ENCODE measurements at places on chromosomes 16 and 17.

DNA sequence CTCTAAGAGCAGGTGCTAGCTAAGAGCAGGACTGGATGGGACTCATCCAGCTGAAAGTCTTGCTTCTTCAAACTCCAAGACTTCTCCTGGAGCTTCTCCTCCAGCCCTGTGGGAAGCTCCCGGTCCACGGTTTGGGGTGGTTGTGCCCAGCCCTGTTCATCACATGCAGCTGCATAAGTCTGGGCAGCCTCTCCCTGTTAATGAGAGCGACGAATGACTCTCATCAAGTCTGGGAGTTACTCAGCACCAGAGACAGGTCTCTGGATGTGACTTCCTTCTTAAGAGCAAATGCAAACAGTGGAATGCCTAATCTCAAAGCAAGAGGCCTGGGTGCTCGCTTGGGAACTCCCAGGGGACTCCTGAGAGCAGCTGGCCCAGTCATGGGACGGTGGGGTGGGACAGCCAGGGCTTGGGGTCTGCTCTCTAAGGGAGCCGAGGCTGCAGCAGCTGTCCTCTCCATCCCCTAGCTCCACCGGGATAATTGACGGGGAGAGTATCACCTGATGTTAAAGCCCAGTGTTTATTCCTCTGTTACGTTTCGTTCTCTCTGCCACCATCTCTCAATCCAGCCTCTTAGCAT is 35.3 kb upstream of the CRHR1 start:
- DNase-seq: no peak

- no peak for DNase-seq
Measured at GRCh38 chr16:17557480-17557879, 86.7 kb upstream of the XYLT1 start.

DNA sequence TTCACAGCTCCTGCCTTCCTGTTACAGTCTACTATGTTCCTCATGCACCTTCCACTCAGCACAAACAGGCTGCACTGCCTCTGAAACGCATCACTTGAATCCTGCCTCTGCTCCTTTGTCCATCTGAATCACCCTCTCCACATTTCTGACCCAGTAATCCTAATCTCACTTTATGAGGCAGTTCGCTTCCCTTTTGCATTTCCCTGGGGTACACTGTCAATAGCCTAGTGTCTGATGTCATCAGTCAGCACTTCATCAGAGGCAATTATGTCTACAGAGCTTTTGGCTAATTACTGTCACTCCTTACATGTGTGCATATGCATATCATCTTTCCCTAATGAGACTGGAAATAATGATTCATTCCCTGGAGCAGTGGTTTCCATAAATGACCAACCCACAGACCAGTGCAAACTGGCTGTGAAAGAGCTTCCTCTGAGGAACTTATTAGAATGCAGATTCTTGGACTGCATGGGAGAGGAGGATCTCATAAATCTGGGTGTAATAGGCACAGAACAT is 23.6 kb downstream of the CA4 start:
- no peak for DNase-seq

GRCh38 chr17:40456396-40456951 is 13.2 kb downstream of the IGFBP4 start:
- no peak for DNase-seq

DNA sequence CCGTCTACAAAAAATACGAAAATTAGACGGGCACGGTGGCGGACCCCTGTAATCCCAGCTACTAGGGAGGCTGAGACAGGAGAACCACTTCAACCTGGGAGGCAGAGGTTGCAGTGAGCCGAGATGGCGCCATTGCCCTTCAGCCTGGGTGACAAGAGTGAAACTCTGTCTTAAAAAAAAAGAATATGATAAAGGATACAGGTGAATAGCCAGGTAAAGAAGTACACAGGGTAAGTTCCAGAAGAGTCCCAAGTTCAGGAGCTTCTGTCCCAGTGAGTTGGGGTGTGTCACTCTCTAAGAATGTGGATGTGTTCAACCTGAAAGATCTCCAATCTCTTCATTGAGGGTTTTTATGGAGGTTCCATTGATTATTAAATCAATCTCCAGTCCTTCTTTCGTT is 6.8 kb downstream of the TMC5 start:
- DNase-seq: no peak

DNA sequence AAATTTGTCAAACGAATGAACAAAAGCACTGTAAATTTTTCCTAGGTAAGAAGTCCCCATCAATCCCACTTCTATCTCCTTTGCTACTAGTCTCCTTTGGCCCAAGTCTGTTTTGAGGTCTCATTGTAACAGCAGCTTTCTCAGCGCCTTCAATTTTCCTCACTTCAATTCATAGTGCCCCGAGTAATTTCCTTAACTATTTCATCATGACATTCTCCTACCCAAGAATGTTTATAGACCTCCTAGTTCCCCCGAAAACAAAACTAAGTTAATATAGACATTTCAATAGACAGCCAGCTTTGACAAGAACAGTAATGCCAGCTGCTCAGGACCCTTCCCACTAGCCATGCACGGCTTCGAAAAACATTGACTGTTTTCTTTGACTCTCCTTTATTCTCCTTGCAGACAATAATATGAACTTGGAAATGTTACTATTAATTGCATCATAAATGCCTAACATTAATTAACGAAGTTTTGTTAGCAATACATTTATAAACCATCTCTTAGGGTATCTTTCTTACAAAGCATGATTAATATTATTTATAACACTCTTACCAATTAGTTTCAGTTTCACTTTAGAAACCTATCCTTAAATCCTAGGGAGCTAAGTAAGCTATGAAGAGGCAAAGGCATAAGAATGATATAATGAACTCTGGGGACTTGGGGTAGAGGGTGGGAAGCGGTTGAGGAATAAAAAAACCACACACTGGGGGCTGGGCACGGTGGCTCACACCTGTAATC is 22.8 kb downstream of the GLG1 start:
- no peak for DNase-seq

DNA sequence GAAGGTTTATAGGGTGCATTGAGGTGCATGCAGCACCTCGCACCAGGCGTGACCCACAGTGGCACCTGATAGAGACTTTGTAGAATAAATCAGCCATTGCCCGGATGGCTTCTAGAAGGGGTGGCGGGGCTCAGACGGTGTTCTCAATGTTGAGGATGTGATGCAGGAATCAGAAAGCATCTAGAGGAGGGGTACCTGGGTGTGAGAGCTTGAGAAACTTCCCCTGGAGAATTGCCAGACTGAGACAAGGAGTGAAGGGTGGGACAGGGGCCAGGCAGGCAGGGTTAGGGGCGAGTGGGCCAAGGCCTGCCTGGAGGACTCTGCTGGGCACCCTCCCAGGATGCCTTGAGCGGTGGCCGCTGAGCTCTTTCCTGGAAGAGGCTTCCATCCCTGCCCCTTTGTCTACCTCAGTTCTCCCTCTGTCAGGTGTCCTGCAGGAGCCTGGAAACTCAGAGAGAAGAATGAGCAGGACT is 9.3 kb upstream of the ADGRG1 start:
- DNase-seq: no peak
